ENCODE measurements at places on chromosomes 5 and 9.

DNA sequence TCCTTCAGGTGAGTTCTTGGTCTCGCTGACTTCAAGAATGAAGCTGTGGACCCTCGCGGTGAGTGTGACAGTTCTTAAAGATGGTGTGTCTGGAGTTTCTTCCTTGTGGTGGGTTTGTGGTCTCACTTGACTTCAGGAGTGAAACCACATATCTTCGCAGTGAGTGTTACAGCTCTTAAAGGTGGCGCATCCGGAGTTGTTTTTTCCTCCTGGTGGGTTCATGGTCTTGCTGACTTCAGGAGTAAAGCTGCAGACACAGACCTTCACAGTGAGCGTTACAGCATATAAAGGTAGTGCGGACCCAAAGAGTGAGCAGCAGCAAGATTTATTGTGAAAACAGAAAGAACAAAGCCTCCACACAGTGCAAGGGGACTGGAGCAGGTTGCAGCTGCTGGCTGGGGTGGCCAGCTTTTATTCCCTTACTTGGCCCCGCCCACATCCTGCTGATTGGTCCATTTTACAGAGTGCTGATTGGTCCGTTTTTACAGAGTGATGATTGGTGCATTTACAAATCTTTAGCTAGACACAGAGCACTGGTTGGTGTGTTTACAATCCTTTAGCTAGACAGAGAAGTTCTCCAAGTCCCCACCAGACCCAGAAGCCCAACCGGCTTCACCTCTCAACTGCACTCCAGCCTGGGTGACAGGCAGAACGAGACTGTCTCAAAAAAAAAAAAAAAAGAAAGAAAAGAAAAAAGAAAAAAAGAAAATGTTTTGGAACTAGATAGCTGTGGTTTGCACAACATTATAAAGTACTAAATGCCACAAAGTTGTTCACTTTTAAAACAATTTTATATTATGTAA, 9.1 kb upstream of the ERMP1 start:
- no peak for DNase-seq

DNA sequence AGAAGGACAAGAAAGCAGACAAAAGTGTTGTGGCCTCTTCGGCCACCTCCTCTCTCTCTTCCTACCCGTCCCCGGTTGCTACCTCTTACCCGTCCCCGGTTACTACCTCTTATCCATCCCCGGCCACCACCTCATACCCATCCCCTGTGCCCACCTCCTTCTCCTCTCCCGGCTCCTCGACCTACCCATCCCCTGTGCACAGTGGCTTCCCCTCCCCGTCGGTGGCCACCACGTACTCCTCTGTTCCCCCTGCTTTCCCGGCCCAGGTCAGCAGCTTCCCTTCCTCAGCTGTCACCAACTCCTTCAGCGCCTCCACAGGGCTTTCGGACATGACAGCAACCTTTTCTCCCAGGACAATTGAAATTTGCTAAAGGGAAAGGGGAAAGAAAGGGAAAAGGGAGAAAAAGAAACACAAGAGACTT, 2.4 kb downstream of the EGR1 start:
- no peak for DNase-seq

- no peak for DNase-seq
Observed at GRCh38 chr5:59142138-59142537, 559.3 kb downstream of the RAB3C start.

GRCh38 chr5:52864371-52864770, 76.7 kb downstream of the ITGA1 start:
- DNase-seq: no peak

DNA sequence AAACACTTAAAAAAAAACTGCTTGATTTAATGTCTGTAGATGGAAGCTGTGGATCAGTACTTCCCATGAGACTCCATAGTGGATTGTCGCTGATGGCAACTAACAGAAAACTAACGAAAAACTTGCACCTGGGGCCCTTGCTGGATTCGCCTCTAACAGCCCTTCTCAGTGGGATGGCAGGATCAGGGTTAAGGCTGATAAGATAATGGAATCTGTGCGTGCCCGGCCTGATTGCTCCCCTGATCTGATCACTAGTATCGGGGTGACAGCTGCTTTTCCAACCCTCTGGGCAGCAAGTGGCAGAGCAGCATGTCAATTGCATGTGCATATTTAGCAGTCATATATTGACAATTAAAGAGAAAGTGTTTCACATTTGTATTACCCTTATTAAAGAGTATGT, 185.8 kb upstream of the ELAVL2 start:
- DNase-seq: no peak

DNA sequence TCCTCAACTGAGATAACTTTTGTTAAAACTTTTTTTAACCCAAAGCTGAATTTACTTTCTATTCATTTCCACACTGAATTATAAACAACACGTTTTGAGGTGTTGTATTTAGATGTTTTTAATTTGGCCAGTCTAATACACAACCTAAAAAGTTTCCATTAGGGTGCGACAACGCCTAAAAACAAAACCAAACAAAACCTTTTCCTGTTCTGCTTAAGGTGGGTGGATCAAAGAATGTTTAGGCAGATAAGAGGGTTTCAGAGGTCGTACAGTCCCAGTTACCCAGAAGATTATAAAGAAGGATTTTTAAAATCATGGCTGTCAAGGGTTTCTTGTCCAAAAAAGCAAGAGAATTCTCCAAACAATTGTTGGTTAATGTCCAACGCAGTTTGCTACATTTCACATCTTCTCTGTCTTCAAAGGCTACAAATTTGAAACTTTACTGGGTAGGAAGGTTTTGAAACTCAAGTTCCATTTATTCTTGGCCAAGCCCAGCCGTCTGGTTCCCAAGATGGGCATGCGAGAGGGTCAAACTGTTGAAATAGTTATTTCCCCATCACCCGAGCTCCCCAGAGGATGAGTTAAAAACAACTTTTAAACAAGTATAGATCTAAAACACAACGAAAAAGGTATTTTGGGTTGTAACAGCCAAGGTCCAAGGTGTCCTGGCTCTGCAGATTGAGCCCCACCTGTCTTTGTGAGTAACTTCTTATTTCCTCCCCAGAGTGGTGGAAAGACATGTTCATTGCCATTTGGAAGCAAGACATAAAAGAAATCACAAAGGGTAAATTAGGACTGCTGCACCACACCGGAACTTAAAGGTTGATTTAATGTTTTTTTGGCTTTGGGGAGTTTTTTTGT, 122.8 kb upstream of the MAP3K1 start:
- DNase-seq: no peak

DNA sequence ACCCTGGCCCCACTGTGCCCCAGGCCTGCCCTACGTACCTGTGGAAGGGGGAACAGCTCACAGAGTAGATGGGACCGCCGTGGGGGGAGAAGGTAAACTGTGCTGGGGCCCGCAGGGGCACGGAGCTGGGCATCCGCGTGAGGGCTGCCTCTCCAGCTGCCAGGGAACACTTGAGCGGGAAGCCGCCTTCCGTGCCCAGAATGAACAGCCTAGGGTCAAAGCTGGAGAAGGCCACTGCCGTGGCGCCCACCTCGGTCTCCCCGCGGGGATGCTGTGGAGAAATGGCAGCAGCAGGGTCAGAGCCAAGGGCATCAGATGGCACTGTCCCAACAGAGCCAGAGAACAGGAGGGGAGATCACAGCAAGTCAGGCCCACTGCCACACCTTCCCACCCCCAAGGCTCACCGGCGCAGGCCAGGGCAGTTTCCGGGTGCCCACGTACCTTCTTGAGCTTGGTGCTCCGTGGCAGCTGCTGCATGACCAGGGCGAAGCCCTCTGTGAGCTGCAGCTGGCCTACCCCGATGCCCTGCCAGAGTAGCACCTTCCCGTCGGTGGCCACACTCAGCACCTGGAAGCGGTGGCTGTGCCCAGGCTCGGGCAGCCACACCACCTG, 21.9 kb downstream of the DYNC2I2 start:
- no peak for DNase-seq

DNA sequence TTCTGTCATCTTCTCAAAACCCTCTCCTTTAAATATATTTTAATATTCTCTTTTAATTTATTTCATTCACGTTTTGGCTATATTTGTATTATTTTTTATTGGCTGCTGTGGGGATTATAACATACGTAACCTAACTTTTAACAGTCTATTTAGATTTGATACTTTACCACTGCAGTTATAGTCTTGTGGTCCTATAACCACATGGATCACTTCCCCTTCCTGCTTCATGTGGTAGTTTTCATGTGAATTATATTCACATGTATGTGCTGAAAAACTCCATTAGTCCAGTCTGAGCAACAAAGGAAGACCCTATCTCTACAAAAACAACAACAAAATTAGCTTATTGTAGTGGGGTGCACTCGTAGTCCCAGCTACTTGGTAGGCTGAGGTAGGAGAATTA, 34.3 kb downstream of the CENPP start:
- no peak for DNase-seq
